GOT3 (cell line): ENCODE measurements at places on chromosomes 6 and 20.

DNA sequence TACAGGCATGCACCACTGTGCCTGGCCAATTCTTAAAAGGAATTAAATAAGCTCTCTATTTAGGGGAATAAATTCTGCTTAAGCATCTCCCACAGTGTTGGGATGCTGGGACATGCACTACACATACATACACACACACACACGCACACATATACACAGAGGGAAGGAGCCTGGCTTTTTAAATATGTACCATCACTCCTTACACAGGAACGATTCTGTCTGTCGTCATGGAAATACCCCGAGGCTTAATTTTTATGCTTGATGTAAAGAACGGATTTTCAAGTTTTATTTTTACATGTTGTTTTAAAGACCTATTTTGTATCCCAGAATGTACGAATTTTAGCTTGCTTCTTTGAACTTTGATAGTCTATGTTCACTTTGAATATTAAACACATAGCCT, 95.3 kb downstream of the CD109 start:
- DNase-seq = no peak

GRCh38 chr20:63519668-63520503, 679 bp upstream of the PPDPF start:
- DNase-seq = no peak

- DNase-seq = no peak
Measured at GRCh38 chr20:2342243-2342642, 38.5 kb upstream of the TGM6 start.

DNA sequence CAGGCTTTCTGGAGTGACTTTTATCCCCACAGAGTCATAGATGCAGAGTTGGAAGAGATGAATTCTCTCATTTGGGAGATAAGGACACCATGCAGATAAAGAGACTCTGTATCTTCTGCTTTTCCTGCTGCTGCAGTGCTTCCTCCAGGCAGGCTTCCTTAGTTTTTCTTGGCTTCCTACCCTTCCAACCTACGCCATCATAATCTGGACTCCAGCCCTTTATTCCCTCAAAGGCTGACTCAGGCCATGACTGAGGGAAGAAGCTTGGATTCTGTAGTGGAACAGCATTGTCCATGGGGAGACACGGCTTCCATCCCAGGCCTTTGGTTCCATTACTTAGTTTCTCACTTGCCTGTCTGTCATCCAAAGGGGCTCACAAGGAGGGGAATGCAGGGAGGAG, 6.5 kb upstream of the RNF24 start:
- no peak for DNase-seq

GRCh38 chr20:49909499-49910339, 5.6 kb downstream of the SPATA2 start:
- no peak for DNase-seq

GRCh38 chr6:38420207-38420606, 219.5 kb downstream of the BTBD9 start:
- DNase-seq = no peak

GRCh38 chr6:56534680-56535419, 107.8 kb downstream of the DST start:
- no peak for DNase-seq

- DNase-seq = no peak
Measured at GRCh38 chr20:39568109-39568508, 606.0 kb downstream of the DHX35 start.

DNA sequence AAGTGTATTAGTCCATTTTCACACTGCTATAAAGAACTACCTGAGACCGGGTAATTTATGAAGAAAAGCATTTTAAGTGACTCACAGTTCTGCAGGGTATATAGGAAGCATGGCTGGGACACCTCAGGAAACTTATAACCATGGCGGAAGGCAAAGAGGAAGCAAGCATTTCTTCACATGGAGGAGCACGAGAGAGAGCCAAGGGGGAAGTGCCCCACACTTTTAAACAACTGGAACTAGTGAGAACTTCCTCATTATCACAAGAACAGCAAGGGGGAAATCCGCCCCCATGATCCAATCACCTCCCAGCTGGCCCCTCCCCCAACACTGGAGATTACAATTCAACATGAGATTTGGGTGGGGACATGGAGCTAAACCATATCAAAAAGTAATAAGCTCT, 28.3 kb upstream of the B3GAT2 start:
- DNase-seq = no peak

- DNase-seq = no peak
Measured at GRCh38 chr6:15930207-15930606, 198.7 kb upstream of the MYLIP start.
